Mucosa of gallbladder (tissue), 1 donor: ENCODE measurements at places on chromosomes 4 and X. TPM values are rescaled to one million over a fixed set of nuclear protein-coding genes. Genes with fewer than 3 reads are reported as not detected.

DNA sequence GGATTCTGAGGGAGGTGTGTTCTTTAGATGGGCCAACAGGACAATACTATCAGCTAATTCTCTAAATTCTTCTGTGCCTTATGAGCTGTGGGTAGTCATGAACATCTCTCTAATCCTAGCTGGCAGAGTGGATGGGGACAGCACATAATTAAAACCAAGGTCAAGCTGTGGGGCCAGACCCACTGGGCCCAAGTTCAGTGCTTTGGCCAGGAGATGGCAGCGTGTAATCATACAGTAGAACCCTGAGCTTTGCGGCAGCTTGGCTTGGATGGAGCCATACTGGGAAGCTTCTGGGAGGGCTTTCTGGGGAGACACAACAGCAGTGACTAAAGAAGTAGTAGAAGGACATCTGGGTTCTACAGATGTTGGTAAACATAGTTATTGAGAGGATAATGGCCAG, 140.3 kb upstream of the CXCL13 start:
- DNase-seq: peak; percentile 29

- DNase-seq: no peak
Measured at GRCh38 chr4:7659429-7660175, 224.9 kb upstream of the PSAPL1 start.

DNA sequence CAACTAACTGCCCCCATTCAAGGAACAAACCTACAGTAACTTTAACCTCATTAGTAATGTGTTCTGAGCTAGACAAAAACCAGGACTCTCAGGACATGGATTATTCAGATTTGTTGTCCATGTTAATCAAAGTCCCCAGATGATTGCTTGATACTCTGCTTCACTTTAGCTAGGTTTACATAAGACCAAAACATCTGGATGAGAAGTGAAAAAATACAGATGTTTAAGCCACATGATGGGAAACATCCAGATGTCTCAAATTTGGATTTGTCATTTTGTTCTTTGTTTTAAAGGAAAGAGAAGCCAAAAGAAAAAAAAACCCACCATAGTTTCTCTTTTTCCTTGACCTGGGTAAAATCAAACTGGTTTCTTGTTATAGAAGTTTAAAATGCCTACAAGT, 48.5 kb upstream of the NRK start:
- DNase-seq: no peak

DNA sequence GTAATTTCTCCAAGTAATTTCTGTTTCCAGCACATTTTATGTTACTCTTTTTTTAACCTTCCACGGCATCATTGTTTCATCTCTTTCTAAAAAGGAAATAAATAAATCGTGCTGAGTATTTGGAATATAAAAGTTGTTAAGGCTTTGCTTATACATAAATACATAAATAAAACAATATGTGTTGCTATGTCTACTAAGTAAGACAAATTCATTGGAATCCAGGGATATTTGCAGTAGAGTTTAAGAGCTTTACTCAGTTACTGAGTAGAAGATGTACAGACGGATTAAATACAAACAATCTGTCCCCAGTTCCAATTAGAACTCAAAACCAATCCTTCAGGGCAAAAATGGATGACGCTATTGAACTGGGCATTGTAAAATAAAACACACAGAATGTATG, 1.4 kb downstream of the ARHGAP24 start:
- DNase-seq: no peak

HDX gene
- 6.0 TPM for total RNA-seq

POLR2B gene
- 78.8 TPM for total RNA-seq
